ENCODE measurements at places on chromosomes 6 and 20.

DNA sequence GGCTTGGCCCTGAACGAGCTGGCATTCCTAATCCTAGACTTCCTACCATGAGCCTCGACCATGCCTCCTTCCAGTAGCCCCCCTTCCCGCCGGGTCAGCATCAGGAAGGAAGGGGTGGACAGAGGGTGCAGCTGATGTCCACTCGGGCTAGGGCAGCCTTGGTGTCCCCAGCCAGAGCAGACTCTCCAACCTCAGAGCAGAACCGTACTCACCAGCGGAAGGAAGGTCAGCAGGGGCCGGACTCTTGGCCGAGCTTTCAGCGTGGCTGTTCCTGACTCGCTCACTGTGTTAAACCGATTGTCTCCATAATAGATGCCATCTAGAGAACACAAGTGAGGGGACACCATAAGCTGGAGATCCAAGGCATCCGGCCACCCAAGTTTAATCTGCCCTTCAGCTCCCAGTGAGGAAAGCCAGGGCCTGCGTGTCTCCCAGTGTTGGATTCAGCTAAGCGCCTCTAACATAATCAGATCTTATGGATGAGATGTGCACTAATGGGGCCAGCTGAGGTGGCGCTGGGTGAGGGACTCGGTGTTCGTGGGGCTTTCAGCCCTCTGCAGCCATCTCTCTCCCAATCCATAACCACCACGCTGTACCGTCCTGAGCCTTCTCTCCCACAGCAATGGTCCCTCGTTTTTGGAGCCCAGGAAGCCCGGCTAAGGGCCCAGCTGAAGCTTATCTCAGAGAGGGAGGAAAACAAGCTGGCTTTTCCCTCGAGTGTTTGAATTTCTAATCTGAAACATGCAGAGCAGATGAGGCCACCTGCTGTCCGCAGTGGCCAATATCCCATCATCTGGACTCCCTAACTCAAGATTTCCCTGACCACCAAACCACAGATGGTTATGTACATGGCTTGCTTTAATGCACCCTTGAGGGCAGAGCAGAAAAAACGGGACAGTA is 13.7 kb downstream of the C6orf132 start:
- DNase-seq = no peak
- H3K36me3 ChIP-seq = peaks cover 49% of the 10 kb centered on the region
- no peaks in the 10 kb centered on the region for H3K27me3 ChIP-seq

GRCh38 chr6:20458027-20458894 is 56.6 kb downstream of the E2F3 start:
- peaks cover 6% of the 10 kb centered on the region for H3K4me1 ChIP-seq
- H3K4me3 ChIP-seq = no peak overlapping the region
- no peak for DNase-seq
- H3K27ac ChIP-seq = no peak overlapping the region
- H3K27me3 ChIP-seq = no peaks in the 10 kb centered on the region

GRCh38 chr20:40673442-40673841 is 15.6 kb downstream of the MAFB start:
- H3K36me3 ChIP-seq = no peaks in the 10 kb centered on the region
- no peak overlapping the region for H3K27ac ChIP-seq
- no peaks in the 10 kb centered on the region for H3K27me3 ChIP-seq
- no peak for DNase-seq

- no peaks in the 10 kb centered on the region for H3K4me1 ChIP-seq
- no peaks in the 10 kb centered on the region for H3K27me3 ChIP-seq
- DNase-seq = no peak
Measured at GRCh38 chr6:3293271-3294155, 34.8 kb downstream of the PSMG4 start.

- DNase-seq = no peak
- peaks cover 12% of the 10 kb centered on the region for H3K4me1 ChIP-seq
- no peak overlapping the region for H3K4me3 ChIP-seq
- H3K36me3 ChIP-seq = peaks cover 5% of the 10 kb centered on the region
- H3K27ac ChIP-seq = no peak overlapping the region
Measured at GRCh38 chr6:89941031-89941762, 46.9 kb downstream of the GJA10 start.

DNA sequence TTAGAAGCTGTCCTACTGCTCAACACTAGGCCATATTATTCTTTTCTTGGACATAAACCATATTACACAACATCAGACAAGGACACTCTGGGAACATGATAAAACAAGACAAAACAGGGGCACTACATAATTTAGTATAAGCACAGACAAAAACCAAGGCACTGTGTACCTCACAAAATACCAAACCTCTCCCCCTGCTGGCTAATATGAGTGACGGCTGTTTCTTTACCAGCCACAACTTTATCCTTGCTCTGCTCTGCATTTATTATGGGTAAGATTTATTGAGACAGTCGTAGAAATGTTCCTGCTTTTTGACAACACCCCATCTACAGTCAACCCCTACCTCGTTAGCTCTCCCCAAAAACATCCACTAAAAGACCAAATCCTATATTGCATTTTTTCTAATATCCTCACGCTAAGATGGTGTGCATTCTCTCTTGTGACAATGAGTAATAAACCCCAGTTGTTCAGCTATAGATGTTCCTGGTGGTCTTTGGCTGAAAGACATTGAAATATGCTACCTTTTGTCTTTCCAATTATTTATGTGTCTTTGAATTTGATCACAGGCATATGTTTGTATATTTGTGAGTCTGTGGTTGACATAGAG is 23.8 kb upstream of the POLR1H start:
- H3K4me1 ChIP-seq = peaks cover 23% of the 10 kb centered on the region
- no peaks in the 10 kb centered on the region for H3K27me3 ChIP-seq
- H3K4me3 ChIP-seq = no peak overlapping the region
- no peak overlapping the region for H3K27ac ChIP-seq
- H3K36me3 ChIP-seq = peaks cover 14% of the 10 kb centered on the region

- peak overlapping the region; percentile 79 for H3K27ac ChIP-seq
- H3K36me3 ChIP-seq = no peaks in the 10 kb centered on the region
- peak overlapping the region; percentile 90 for H3K4me3 ChIP-seq
- H3K27me3 ChIP-seq = no peaks in the 10 kb centered on the region
- peaks cover 5% of the 10 kb centered on the region for H3K4me1 ChIP-seq
- DNase-seq = no peak
Measured at GRCh38 chr6:152301021-152301764, 336.0 kb downstream of the SYNE1 start.

DNA sequence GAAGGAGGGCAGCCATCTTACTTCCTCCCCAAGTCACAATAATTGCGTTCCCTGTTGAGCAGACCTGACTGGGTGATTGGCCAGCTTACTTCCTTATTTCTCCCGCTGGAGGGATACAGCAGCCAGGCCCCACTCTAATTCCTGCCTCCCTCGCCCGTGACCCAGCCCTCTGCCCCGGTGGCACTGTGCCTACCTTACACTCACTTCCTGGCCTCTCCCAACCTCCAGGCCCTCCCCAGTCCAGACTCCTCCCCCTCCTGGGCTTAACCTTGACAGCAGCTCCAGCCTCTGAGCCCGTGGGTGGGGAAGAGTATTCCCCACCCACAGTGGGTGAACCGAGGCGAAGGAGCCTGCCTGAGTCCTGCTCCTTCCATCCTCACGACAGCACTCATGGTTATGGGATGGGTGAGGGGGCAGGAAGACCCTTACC is 3.0 kb downstream of the BAK1 start:
- peak overlapping the region; percentile 97 for H3K27ac ChIP-seq
- peaks cover 28% of the 10 kb centered on the region for H3K4me1 ChIP-seq
- peak; percentile 85 for DNase-seq
- no peaks in the 10 kb centered on the region for H3K27me3 ChIP-seq

- H3K36me3 ChIP-seq = no peaks in the 10 kb centered on the region
- no peak for DNase-seq
- no peak overlapping the region for H3K4me3 ChIP-seq
- H3K27ac ChIP-seq = no peak overlapping the region
- H3K27me3 ChIP-seq = peaks cover 1% of the 10 kb centered on the region
- no peaks in the 10 kb centered on the region for H3K4me1 ChIP-seq
Measured at GRCh38 chr20:48711696-48712464, 115.9 kb downstream of the PREX1 start.

DNA sequence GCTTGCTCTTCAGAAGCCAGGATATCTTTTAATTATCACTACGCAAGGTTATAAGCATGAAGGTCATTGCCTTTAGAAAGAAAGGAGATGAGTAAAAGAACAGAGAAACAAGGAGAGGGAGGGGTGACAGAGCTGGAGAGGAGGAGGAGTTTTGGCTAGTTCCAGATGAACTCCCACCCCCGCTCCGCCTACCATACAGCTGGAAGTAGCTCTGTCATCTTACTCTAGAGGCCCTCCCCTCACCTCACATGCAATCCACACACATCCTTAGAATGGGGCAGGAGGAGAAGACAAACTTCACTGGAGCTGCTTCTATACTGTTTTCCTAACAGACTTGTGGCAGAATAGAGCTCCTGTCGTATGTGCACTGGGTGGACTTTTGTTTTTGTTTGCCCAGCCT is 144.7 kb downstream of the SCML4 start:
- H3K36me3 ChIP-seq = no peaks in the 10 kb centered on the region
- H3K4me1 ChIP-seq = no peaks in the 10 kb centered on the region
- H3K27ac ChIP-seq = no peak overlapping the region
- DNase-seq = no peak

DNA sequence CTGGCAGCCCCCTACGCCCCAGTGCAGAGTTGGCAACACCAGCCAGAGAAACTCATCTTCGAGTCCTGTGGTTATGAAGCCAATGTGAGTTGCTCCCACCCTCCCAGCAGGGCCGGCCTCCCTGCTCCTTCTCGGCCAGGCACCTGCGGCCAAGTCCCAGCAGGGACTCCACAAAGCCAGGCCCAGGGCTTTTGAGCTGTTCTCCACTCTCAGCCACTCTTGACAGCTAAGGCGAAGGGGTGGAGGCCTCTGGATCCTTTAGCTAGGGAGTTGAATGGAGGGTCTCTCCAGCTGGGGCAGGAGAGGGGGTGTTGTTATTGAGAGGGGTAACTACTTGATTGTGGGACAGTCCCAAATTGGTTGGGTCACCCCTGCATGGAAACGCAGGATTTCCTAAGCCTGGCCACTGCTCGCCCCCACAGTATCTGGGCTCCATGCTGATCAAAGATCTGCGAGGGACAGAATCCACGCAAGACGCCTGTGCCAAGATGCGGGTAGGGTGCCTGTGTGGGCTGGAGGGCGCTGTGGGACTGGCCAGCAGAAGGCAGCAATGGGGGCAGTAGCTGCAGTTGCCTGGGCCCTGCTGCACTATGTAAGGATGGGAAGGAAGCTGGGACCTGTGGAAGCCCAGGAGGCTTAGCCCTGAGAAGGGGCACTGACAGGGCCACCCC is 58.3 kb downstream of the TCP11 start:
- no peaks in the 10 kb centered on the region for H3K27me3 ChIP-seq
- H3K4me1 ChIP-seq = peaks cover 4% of the 10 kb centered on the region
- DNase-seq = no peak
- H3K27ac ChIP-seq = no peak overlapping the region
- peaks cover 29% of the 10 kb centered on the region for H3K36me3 ChIP-seq

GRCh38 chr6:54910431-54910884 is 63.9 kb downstream of the FAM83B start:
- DNase-seq = no peak
- H3K4me1 ChIP-seq = no peaks in the 10 kb centered on the region
- no peak overlapping the region for H3K27ac ChIP-seq
- H3K4me3 ChIP-seq = no peak overlapping the region

DNA sequence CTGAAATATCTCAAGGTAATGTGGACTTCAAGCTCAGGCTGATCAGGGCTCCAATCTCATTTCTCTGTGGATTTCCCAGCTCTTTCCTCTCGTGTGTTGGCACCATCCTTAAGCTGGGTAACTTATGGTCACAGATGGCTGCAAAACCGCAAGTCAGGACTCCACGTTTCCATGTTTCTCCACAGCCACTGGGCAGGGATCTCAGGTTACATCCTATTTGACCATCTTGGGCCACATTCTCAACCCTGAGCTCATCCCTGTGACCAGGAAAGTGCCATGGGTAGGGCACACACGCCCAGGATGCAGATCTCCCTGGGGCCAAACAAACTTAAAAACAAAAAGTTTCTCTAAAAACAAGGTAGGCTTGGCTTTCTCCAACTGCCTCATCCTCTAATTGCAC is 15.4 kb downstream of the RPS6KA2 start:
- H3K4me1 ChIP-seq = peaks cover 53% of the 10 kb centered on the region
- no peaks in the 10 kb centered on the region for H3K27me3 ChIP-seq
- DNase-seq = peak; percentile 30
- H3K27ac ChIP-seq = no peak overlapping the region
- H3K4me3 ChIP-seq = no peak overlapping the region
- H3K36me3 ChIP-seq = peaks cover 42% of the 10 kb centered on the region

DNA sequence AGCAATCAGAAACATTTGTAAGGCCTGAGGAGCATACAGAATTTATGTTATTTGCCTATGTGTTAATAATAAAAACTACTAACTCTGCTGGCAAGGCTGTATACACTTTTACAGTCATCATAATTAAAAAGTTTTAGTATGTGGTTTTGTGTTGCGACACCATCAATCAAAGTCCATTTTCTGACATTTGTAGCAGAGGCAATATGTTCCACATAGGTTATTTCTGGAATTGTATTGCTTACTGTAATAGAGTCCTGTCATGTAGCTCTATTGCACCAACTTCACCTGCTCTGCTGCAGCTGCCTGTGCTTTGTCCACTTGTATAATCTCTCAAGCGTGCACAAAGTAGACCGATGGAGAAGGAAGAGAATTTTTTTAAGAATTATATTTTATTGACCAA is 501.8 kb downstream of the HACE1 start:
- H3K27me3 ChIP-seq = peaks cover 4% of the 10 kb centered on the region
- no peak overlapping the region for H3K4me3 ChIP-seq
- H3K27ac ChIP-seq = no peak overlapping the region
- H3K4me1 ChIP-seq = no peaks in the 10 kb centered on the region
- no peak for DNase-seq

DNA sequence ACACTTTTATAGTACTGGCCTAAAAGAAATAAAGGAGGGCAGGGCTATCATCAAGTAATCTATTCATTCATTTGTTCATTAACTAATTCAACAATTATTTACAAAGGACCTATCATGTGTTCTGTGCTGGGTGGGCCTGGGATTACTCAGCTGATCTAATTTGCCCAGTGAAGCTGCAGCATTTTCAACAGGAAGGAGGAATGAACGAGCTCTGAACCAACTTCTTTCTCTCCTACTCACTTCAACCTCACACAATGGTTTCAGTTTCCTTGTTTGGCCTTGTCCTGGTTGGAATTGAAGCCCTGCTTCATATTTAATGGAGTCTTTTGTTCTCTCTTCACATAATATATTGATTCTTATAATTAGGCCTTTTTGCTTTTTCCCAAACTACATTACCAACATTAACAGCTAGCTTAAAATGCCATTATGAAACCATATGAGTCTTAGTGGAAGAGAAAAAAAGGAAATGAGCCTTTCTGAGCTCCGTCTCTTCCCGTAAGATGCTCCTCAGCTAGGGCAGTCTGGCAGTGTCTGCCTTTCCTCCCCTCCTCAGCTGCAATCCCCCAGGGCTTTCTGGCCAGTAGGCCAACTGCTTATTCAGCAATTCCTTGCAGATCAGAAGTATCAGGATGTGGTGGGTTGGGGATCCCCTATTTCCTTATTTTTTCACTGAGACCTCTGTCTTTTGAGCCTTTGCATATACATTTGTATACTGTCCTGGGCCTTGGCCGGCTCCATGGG is 79.4 kb upstream of the NRN1 start:
- no peak overlapping the region for H3K4me3 ChIP-seq
- no peak for DNase-seq
- H3K4me1 ChIP-seq = no peaks in the 10 kb centered on the region
- H3K36me3 ChIP-seq = no peaks in the 10 kb centered on the region
- peaks cover 26% of the 10 kb centered on the region for H3K27me3 ChIP-seq

Measured in MCF 10A (cell line).